ENCODE measurements at places on chromosomes 7 and 10.
A peak's percentile ranks its signal among the peaks of the same experiment; 100 is the strongest.

- DNase-seq: no peak
Measured at GRCh38 chr7:2754086-2754485, 66.1 kb downstream of the AMZ1 start.

GRCh38 chr7:47489624-47490023 is 92.3 kb downstream of the TNS3 start:
- DNase-seq: no peak

- DNase-seq: peak; percentile 46
Measured at GRCh38 chr10:43292755-43293676, 26.2 kb upstream of the RASGEF1A start.

GRCh38 chr7:138698281-138698680 is 2.9 kb downstream of the SVOPL start:
- no peak for DNase-seq

- peak; percentile 43 for DNase-seq
Measured at GRCh38 chr10:22606164-22606614, 108.2 kb downstream of the PIP4K2A start.

GRCh38 chr10:11715815-11716494 is 26.2 kb upstream of the ECHDC3 start:
- DNase-seq: no peak

DNA sequence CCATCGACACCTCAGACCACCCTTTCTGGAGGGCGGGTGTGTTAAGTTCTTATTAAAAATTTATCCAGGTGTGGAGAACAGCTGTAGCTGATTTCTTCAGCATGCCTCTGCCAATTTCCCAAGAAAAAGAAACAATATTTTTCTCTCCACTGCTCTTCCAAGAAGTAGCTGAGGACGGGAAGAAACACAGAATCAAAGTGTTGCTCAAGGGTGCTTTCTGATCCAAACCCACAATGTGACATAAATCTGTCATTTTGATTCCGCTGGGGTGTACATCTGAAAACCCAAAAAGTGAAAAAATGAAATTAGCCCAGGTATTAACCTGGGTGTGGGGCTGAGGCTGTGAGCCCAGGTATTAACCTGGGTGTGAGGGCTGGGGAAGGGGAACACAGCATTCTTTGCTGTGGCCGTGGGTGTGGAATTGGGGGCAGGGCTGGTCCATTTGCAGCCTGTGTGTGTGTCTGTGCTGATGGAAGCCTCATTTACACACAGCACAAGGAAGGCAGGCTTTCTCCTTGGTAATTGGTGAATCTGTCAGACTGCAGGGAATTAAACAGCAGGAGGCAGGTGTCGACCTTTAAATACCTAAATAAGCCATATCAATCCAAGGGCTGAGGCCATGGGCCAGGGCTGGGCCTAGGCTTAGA is 48.4 kb upstream of the CCDC3 start:
- no peak for DNase-seq

GRCh38 chr10:1195828-1196227 is 139.6 kb downstream of the WDR37 start:
- no peak for DNase-seq

GRCh38 chr10:100531761-100532160 is 2.1 kb upstream of the NDUFB8 start:
- DNase-seq: no peak

DNA sequence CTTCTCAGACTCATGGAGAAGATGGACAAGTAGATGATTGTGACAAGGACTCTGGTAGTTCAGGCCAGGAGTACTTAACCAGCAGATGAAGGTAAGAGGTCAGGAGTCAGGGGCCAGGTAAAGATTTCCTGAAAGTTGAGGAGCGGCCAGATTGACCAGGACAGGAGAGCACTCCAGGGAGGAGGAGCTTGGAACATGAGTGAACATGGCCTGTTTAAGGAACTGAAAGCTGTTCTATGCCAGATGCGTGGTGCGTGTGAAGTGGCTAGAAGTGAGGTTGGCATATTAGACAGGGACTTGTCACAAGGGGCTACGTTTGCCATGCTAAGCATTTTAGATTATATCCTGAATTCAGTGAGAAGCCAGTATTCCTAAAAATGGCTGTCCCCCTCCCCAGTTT is 157.2 kb downstream of the WNT2 start:
- no peak for DNase-seq

GRCh38 chr10:97058521-97058920 is 127.2 kb downstream of the SLIT1 start:
- no peak for DNase-seq

DNA sequence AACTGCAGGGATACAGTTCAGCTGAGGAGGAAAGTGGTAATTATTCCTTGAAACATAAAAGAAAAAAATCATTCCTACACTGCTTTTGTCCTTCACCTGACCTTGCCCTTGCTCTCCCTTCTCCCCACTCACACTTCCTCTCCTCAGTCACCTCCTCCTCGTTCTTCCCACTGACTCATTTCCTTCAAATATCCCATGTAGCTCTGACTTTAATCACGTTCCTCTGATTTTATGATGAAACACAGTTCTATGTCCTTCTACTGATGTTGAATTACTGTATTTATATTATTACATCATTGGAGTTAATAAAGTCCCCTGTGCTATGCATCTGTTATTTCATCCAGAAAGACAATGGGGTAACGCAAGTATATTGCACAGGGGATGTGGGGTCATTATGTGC is 575.6 kb downstream of the POM121L12 start:
- no peak for DNase-seq

GRCh38 chr7:76423666-76424412 is 911 bp upstream of the ZP3 start:
- DNase-seq: no peak

GRCh38 chr10:6124666-6125065 is 35.8 kb downstream of the RBM17 start:
- no peak for DNase-seq

DNA sequence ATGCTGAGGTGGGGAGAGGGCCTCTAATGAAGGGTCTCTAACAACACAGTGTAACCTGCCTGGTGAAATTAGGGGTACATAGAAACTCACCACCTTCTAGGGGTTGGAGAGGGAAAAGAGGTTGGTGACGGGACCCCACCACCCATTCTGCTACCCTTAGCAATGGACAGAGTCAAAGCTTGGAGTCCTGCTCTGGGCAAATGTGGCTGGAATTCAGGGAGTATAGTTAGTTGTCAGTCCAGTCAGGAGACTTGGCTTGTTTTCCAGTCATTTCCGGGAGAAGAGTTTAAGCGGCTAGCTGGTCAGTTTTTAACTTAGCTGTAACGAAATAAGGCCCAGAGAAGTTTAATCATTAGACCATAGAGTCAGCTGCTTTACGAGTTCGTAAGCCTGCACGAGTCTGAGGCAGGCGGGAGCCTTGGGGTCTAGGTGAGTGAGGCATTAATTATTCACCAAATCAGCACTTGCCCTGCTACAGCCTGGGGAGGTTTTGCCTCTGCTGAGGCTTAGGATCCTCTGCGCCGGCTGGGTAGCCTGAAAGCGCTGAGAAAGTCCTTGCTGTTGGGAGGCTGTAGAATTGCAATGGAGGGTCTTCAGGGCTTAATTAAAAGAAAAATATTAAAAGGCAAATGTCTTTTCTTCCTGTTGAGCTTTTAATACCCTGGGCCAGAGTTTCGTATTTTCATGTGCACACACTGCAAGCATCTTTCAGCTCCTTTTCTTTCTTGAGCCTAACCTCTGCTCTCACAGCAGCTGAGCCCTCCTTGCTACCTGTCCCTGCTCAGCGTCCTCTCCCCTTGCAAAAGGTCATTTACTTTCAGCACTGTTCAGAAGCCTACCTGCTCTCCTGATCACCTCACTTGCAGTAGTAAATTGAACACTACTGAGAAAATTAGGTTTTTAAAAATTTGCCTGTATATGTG is 1.5 kb upstream of the LAMB1 start:
- DNase-seq: no peak

DNA sequence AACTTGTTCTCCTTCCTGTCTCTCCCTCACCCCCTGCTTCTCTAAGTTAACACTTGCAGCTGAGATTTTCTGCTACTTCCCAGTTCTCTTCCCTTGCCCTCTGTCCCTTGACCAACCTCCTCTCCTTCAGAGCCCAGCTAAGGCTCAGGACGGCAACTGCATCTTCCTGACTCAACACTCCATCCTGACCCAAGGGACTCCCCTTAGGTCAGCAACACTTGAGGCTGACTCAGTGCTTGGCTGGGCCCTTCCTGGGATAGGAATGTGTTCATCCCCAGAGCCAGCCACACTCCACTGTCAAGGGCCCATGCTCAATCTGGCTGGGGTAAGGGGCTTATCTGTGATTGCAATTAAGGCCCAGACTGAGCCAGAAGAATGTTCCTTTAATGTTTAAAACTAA is 3.4 kb downstream of the CALHM2 start:
- DNase-seq: no peak

GRCh38 chr10:125782616-125783015 is 7.0 kb upstream of the MMP21 start:
- no peak for DNase-seq

DNA sequence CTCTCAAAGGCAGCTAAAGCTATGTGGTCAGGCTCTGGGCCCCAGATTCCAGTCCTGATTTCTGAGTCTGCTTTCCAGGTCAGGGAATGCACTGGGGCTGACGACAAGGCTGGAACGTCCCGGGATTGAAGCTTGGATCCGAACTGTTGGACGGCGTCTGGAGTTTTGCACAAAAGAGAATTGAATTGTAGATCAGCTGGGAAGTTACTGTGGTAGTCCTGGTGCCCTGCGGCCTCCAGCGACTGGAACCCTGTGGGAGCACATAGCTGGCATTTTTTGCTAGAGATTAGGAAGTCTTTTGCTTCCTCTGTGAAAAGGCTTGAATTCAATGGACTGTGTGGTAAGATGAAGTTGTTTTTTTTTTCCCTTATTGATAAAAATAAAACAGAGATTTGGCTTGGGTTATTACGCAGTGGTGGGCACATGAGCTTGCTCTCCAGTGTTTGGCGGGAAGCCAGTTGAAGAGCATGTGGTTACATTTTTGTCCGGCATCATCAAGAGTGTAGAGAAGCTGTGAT is at the start of gene HK1:
TSS of gene HK1 (plus strand) at position 51 of the 518 bp plus-strand sequence.
- DNase-seq: no peak

GRCh38 chr7:64775289-64775688 is 18.9 kb upstream of the ZNF138 start:
- DNase-seq: no peak

DNA sequence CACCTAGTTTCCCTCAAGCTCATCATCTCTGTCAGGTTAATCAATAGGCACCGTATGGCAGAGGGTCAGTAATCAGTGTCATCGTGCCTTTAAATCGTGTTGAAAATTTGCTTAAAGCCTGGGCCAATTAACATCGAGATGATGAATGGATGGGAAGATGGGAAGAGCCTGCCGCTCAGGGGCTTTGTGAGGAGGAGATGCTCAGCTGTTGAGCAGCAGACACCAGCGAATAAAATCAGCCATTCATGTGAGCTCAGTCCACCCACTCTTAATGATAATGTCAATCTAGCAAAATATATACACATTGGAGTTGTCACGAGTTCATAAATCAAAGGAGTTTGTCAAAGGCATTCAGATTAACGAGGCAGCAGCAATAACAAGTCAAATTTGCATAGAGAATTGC is 97.7 kb downstream of the BTRC start:
- DNase-seq: no peak

- DNase-seq: no peak
Measured at GRCh38 chr10:118108194-118109026, 61.7 kb upstream of the RAB11FIP2 start.

- no peak for DNase-seq
Measured at GRCh38 chr10:60952067-60952845, 8.3 kb upstream of the RHOBTB1 start.

- no peak for DNase-seq
Measured at GRCh38 chr7:88759230-88760135, at the start of gene ZNF804B. Gene ZNF804B (plus strand): TSS chr7:88759700. CDS start chr7:88759977, 277 bp downstream.

DNA sequence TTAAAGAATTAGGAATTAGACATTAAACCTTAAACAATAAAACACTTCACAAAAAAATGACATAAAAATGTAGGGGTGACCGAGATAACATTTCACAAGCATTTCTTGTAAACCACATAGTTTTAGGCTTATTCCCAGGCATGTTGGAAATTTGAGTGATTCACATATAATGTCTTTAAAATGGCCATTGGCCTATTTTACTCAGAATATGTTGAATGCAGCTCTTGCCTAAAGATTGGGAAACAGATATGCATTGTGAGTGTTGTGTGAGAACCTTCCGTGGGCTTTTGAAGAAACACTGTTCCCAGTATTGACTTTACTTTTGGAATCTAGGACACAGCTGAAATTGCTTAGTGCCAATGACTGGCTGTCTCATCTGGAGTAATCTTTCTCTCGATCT is 79.6 kb downstream of the ARL5B start:
- no peak for DNase-seq

DNA sequence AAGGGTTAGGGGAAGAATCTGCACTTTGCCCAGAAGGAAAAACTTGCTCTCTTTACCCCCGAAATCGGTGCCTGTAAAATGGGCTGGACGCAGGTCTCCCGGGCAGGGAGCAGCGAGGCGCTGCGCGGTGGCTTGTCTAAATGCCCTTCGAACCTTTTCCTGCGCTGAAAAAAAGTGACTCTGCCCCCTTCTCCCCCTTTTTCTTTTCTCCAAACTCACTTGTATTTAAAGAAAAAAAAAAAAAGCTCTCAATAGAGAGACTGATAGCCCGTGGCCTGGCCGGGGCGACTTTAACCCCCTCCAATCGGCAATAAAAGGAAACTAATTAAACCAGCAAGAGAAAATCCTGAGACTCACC is 286 bp downstream of the SP8 start:
- DNase-seq: no peak

DNA sequence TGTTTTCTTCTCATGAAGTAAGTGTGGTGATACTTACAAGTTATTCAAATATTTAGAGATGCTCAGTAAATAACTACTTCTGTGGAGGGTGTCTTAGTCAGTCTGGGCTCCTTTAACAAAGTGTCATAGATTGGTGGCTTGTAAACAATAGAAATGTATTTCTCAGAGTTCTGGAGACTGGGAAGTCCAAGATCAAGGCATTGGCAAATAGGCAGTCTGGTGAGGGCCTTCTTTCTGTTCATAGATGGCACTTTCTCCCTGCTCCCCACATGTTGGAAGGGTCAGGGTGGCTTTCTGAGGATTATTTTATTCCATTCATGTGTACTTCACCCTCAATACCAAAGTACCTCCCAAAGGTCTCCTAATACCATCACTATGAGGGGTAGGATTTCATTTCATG is 18.4 kb downstream of the RPA3 start:
- no peak for DNase-seq

DNA sequence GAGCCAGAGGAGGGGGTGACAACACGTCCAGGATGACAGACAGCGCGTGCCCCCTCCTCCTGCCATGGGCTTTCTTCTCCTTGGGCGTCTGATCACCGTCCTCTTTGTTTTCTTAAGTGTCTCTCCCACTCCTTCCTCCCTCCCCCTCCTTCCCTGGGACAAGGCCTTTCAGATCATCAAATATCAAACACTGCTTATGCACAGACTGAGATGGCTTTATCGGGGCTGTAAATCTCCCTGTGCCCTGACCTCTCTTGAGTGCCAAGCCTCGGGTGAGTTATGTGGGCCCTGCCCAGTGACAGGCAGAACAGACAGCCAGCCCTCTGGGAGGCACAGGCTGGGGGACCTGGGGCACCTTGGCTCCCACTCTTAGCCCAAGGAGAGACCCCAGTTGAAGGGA is 116.4 kb downstream of the C10orf105 start:
- no peak for DNase-seq

GRCh38 chr7:113799896-113800295 is 118.9 kb downstream of the PPP1R3A start:
- no peak for DNase-seq

GRCh38 chr10:73096041-73096448 is 621 bp downstream of the P4HA1 start:
- peak; percentile 52 for DNase-seq

Measured in NK-92 treated with Interleukin-12 subunit alpha and Interleukin-12 subunit beta, amount 100 ng/mL, for 24 hours (cell line).